ENCODE measurements at places on chromosomes 6 and 20. TPM values are rescaled to one million over a fixed set of nuclear protein-coding genes. Genes with fewer than 3 reads are reported as not detected.

FAM209B gene
- not detected for total RNA-seq

GID8 gene
- 41.0 TPM for total RNA-seq

NHLRC1 gene
- total RNA-seq, result 3.9 TPM

ECT2L gene
- total RNA-seq, result 0.26 TPM

PRDM1 gene
- 31.3 TPM for total RNA-seq

LY6G5B gene
- 9.2 TPM for total RNA-seq

C6orf136 gene
- 9.6 TPM for total RNA-seq

ARG1 gene
- 201 TPM for total RNA-seq

BICRAL gene
- 19.4 TPM for total RNA-seq

SNAP91 gene
- total RNA-seq, result not detected

SEMG1 gene
- not detected for total RNA-seq

SYCP2L gene
- total RNA-seq, result 0.69 TPM

CGA gene
- 5.5 TPM for total RNA-seq

CPXM1 gene
- 1.5 TPM for total RNA-seq

NT5E gene
- 12.8 TPM for total RNA-seq

SOX12 gene
- 5.8 TPM for total RNA-seq

CCN6 gene
- total RNA-seq, result 1.1 TPM

PCMT1 gene
- total RNA-seq, result 69.4 TPM

BTNL2 gene
- not detected for total RNA-seq

PNPLA1 gene
- 26.7 TPM for total RNA-seq

GUCA1A gene
- total RNA-seq, result not detected

DACT2 gene
- total RNA-seq, result 11.8 TPM

TNNC2 gene
- not detected for total RNA-seq

ZBTB24 gene
- 10.9 TPM for total RNA-seq

RHAG gene
- total RNA-seq, result not detected

ANGPT4 gene
- total RNA-seq, result 4.2 TPM

NRSN1 gene
- not detected for total RNA-seq

CCM2L gene
- 4.3 TPM for total RNA-seq

ACTL10 gene
- total RNA-seq, result 2.1 TPM

HLA-DQB2 gene
- total RNA-seq, result 89.1 TPM

TREM2 gene
- total RNA-seq, result 3.5 TPM

IDH3B gene
- 151 TPM for total RNA-seq

TGM3 gene
- total RNA-seq, result 96.6 TPM

PDE7B gene
- 0.49 TPM for total RNA-seq

ZNF165 gene
- 0.72 TPM for total RNA-seq

PPP1R16B gene
- 1.1 TPM for total RNA-seq

BMP2 gene
- total RNA-seq, result 21.0 TPM

BPIFB4 gene
- total RNA-seq, result not detected

SMLR1 gene
- not detected for total RNA-seq

DTNBP1 gene
- total RNA-seq, result 13.1 TPM

LRRC1 gene
- 39.0 TPM for total RNA-seq

MAFB gene
- 45.6 TPM for total RNA-seq

ADGRF1 gene
- total RNA-seq, result not detected

SLC17A3 gene
- total RNA-seq, result not detected

VAPB gene
- 9.4 TPM for total RNA-seq

GMPR gene
- 12.9 TPM for total RNA-seq

TMEM217 gene
- 1.3 TPM for total RNA-seq

EFCAB8 gene
- total RNA-seq, result not detected

HSPA1L gene
- total RNA-seq, result 1.3 TPM

MAPK14 gene
- total RNA-seq, result 67.6 TPM

FILIP1 gene
- total RNA-seq, result 0.72 TPM

OXT gene
- not detected for total RNA-seq

CD93 gene
- total RNA-seq, result 23.7 TPM

FRK gene
- total RNA-seq, result 3.2 TPM

LY6G6C gene
- total RNA-seq, result 218 TPM

SYS1 gene
- 31.5 TPM for total RNA-seq

RBPJL gene
- not detected for total RNA-seq

PGC gene
- total RNA-seq, result 0.42 TPM

Data from lower leg skin (tissue), 4 donors.